ENCODE measurements at places on chromosomes 2 and 18.

- DNase-seq = no peak
Observed at GRCh38 chr2:28432362-28432761, 39.7 kb downstream of the FOSL2 start.

GRCh38 chr2:102235042-102235473 is 48.2 kb downstream of the IL1RL2 start:
- no peak for DNase-seq

GRCh38 chr2:79235135-79235534 is 75.6 kb upstream of the REG3A start:
- no peak for DNase-seq

DNA sequence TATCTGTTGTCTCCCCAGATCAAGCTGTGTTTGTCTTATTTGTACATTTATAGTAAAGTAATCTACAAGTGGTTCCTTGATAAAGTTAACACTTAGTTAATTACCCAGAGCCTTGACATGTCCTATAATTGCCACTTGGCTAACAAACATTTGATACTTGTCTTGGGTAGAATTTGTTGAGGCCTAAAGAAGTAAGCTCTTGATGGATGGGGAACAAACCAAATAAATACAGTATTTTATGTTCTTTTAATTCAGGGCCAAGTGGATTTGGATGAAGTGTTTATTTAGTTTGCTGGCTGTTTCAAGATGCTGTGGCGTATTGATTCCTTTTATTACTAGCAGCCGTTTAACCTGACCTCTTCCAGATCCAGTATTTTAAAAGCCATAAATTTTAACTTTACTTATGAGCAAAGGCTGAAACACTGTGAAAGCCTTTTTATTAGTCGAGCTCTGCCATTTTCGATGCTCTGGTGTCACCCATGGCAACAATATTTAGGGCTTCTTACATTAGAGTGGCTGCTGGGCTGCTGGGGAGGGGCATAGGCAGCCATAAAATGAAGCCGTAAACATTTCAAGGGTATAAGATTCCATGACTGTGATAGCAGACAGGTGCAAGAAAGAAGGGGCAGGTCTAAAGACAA is 401.6 kb upstream of the NRP2 start:
- DNase-seq = no peak

GRCh38 chr2:134198006-134198634 is 55.8 kb upstream of the MGAT5 start:
- no peak for DNase-seq

GRCh38 chr2:145546091-145546490 is 1026.2 kb upstream of the ZEB2 start:
- DNase-seq = no peak

- no peak for DNase-seq
Observed at GRCh38 chr18:40469316-40469715, 1485.7 kb upstream of the PIK3C3 start.

DNA sequence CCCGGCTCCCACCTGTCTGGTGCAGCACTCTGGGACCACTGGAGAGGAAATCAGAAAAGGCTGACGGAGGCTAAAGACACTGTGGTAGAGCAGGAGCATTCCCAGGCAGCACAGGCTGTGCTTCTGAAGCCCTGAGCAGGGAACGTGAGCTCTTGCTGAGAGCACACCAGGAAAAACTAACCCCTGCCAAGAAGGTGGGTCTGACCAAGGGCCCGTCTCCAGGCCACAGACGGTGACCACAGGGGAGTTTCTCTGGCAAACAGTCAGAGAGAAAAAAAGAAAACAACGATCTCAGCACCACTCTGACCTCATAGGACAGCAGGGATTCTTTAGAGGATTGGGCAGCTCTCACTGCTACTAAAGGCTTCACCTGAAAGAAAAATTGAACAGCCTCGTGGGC is 201.4 kb downstream of the AFF3 start:
- DNase-seq = no peak

GRCh38 chr18:49321271-49321670 is 139.2 kb downstream of the DYM start:
- DNase-seq = no peak

DNA sequence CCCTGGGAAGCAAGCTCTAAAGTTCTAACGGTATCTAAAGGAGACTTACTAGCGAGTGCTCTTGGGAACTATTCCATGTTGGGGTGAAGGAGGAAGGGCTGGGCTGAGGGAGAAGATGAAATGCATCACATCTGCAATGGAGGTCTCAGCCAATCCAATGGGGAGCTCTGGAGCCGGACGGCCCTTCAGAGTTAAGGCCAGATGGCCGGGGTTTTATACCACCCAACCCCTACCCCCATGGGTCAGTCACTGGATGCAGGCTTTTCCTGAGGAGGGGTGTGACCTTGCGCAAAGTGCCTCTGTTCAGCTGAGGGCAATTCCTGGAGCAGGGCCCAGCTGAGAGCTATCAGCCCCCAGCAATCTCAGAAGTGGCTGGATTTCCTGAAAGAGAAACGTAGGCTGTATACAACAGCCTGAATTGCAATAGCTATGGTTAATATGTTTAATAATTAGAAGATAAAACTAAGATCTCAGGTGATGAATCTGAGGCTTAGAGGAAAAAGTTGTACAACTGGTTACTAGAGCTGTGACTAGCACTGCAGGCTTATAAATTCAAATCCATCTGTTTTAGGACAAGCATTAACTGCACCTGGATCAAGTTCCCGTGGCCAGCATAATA is 21.6 kb downstream of the EIPR1 start:
- no peak for DNase-seq

DNA sequence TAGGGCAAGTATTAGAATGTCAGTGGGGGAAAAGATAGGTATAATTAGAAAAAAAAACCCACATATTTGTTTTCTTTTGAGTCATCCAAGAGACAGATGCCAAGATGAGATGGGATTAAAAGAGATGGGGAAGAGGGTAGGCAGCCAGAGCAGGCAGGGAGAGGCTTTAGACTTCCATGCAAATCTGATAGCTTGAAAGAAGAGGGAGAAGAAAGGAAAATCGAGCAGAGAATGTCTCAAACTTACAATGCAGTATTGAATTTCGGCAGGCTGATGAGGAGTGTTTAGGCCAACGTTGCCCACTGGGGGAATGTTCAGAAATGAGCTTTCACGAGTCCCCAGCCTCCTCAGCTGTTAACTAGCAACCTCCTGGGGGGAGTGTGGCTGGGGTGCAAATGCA is 91.3 kb downstream of the SPATS2L start:
- DNase-seq = no peak

GRCh38 chr2:28810384-28811285 is at the start of gene SPDYA:
TSS of gene SPDYA (plus strand) at chr2:28810834. CDS start at chr2:28816015, 5,181 bp downstream.
- DNase-seq = peak; percentile 61

- no peak for DNase-seq
Observed at GRCh38 chr2:54256091-54256694, at the start of gene TSPYL6. TSS of gene TSPYL6 (minus strand) at chr2:54256229. CDS start at chr2:54256151, 78 bp downstream.

- DNase-seq = no peak
Observed at GRCh38 chr2:68287580-68288441, 31.9 kb downstream of the CNRIP1 start.

- no peak for DNase-seq
Observed at GRCh38 chr2:158677542-158677941, 117.6 kb upstream of the DAPL1 start.

GRCh38 chr2:234331566-234331965 is 165.3 kb downstream of the ARL4C start:
- no peak for DNase-seq

GRCh38 chr18:63936156-63936931 is 12.8 kb upstream of the HMSD start:
- peak; percentile 35 for DNase-seq

DNA sequence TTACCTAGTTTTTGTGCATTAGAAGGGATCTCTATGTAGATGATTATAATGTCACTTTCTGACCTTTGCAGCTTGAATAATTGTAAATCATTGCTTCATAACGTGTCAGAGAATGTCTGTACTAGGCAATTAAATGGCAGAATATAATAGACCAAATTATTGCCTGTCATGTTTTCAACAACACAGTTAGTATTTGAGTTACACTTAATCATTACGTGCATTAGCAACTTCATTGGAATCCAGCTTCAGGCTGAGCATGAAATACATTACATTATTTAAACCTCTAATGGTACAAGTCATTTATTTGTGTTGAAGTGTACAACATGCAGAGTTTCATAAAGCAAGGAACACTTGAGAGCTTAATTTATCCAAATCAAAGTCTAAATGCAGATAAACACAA is 48.0 kb downstream of the ZNF407 start:
- DNase-seq = no peak

DNA sequence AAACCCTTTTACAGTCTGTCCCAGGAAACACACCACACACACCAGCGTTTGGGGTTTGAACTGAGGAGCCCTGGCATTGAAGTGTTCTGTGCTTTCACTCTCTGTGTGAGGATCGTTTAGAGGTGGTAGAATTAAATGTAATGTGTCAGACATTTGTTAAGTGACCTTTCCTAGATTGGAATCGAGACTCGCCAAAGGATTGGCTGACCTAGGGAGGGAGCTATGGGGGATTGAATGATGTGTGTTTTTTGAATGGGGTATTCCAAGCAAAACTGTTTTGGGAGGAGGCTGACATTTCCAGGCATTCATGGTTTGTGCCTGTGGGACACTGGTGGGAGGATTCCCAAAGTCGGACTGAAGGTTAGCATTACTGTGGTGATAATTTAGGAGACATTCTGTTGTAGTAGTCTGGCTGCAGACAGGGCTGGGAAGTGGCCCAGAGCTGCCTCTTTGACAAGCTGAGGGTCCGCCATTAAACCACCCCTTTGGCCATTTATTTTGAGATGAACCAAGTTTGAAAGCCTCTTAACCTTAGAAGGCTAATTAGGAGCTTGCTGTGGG is 1.7 kb downstream of the MYO1B start:
- no peak for DNase-seq

DNA sequence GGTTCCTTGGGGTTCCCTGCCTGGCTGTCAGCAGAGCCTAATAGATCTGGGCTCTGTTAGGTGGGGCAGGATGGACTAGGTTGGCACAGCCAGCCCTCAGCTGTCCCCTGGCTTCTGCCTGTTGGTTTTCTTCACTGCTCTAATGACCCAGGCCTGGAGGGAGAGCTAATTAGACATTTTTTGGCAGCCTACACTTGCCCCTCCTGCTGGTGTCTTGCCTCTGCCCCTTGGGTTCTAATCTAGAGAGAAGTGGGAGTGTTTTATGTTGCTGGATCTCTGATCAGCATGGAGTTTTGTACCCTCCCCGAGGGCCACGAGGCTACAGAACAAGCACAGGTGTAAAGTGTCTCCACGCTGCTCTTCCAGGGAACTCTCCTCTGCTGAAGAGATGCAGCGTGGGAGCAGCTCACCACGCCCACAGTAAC is 199.4 kb upstream of the RASGRP3 start:
- DNase-seq = no peak

GRCh38 chr18:62663731-62664336 is 51.5 kb upstream of the PHLPP1 start:
- no peak for DNase-seq

- no peak for DNase-seq
Observed at GRCh38 chr2:199962203-199962602, 6.8 kb downstream of the MAIP1 start.

DNA sequence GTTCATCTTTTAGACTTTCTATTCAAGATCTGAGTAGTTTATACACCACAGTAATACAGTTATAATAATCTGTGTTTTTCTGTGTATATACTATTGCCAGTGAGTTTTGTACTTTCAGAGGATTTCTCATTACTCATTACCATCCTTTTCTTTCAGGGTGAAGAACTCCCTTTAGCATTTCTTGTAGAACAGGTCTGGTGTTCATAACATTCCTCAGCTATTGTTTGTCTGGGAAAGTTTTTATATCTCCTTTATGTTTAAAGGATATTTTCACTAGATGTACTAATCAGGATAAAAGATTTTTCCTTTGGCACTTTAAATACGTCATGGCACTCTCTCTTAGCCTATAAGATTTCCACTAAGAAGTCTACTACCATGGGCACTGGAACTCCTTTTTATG is 705.5 kb downstream of the SLC4A3 start:
- DNase-seq = no peak

DNA sequence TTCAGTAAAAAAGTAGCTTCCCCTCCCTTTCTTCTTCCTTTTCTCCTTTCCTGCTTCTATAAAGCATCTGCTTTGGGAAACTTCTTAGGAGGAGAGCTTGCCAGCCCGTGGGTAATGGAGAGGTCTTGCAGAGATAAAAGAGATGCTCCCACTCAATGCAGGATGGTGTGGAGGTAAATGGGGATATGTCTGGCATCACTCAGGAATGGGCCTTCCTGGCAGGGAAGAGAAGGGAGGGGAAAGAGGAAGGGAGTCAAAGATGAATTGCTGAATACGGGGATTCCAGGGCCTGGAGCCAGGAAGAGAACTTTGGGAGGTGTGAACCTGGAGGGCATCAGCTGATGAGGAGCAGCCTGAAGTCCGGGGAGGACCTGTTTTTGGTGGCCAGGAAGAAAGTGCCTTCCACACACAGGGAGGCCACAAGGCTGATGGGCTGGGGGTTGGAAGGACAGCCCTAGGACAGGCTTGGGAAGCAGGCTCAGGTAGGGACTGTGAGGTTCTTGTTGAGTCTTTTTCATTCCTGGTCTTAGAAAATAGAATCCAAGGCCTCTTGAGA is 25.2 kb downstream of the IL1B start:
- no peak for DNase-seq

GRCh38 chr2:44392338-44392943 is 30.7 kb downstream of the CAMKMT start:
- DNase-seq = no peak

DNA sequence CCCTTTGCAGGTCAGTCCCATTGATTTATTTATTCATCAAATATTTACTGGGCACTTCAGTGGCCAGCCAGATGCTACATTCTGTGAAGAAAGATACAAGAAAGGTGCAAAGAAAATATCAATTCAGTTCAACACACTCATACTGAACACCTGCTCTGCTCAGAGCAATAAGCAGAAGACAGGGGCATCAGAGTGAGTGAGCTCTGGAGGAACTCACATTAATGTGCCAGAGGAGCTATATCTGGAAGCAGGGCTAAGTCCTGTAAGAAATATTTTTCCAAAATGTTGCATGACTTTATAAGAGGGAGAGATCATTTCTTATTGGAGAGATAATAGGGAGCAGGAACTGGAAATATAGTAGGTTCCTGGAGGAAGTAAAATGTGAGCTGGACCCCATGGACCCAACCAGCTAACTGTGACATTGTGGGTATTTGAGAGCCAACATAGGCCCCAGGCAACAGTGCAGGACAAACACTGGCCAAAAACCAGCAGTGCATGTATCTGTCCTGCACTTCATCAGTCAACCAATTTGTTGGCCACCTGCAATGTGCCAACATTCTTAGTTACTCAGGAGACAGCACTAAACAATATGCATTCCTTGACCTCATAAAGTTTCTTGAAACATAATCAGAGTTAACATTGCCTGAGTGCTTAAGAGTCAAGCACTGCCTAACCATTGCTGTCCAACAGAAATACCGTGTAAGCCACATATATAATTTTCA is 102.7 kb upstream of the PTPRM start:
- no peak for DNase-seq
